ENCODE measurements at places on chromosomes 6 and 20.

DNA sequence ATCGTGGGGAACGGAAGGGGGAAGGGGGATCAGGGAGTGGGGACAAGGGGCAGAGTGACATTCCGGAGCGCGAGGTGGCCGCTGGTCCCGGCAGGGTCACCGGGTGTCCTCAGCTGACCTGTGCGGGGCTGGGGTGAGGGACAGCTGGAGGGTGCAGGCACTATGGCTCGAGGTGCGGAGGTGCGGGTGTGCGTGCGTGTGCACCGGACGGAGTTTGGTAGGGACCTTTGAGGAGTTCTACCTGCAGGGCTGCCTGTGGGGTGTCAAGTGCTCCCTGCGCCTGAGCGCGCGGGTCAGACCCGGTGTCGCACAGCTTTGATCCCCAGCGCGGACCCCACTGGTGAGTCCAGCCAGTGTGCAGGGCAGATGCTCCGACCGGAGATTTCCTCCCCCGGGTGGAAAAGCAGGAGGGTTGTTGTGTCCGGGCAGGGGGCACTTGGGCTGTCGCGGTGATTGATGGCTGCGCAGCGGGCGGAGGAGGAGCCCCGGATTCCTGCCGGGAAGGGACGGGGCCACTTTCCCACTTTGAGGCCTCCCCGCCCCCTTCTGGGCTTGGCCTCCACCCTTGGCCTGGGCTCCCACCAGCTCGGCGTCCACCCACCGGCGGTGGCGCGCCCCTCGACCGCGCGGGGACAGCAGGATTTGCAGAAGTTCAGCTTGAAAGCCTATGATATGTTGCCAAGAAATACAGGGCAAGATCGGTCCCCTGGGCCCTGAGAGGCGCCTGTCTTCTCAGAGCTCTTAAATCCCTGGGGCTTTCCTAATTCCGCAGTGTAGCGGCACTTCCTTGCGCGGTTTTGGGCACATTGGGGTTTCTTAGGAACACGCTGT is 658 bp downstream of the RIN2 start:
- DNase-seq: no peak

DNA sequence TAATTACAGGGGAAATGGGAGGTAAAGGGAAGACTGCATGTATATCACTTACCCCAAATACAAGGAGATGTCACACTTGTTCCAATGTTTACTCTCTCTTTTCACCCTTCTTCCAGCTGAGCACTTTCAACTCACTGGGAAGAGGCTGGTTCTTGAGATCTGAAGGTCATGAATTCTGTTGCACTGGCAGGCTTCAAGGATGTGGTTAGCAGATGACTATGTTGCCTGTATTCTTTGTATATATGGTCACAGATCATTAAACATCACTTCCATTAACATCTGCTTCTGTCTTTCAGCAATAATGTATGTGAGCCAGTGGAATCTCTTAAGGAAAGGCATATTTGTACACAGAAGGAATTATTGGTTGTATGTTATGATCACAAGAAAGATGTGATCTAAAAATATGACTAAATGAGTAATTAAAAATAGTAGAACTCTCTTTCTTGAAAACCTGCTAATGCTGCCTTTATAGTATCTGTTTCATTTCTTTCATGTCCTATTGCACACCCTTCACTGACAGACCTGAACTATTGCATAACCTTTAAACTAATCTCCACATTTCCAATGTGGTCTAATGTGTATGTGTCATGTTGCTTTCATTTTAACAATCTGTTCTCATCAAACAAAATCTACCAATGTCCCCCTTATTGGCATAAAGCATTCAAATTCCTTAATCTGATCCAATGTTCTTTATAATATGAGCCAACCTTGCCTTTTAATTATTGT is 131.4 kb upstream of the EPHA7 start:
- no peak for DNase-seq

GRCh38 chr6:49233483-49233882 is 229.6 kb downstream of the MMUT start:
- DNase-seq: no peak

DNA sequence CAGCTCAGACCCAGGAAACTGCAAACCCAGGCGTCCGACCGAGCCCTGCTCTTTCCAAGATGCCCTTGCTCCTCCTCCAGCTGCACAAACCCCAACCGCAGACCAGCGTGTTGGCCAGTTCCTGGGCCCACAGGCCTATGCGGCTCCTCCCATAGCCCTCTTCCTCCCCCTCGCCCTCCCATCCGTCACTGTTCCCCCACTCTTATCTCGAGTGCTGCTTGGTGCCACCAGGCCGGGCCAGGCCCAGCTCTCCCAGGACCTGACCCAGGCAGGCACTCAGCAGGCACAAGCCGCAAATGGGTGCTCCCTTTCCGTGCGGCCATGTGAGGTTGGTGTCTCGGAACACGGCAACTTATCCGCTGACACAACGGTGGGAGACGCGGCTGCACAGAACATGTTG is 28.6 kb downstream of the ADRM1 start:
- DNase-seq: no peak

DNA sequence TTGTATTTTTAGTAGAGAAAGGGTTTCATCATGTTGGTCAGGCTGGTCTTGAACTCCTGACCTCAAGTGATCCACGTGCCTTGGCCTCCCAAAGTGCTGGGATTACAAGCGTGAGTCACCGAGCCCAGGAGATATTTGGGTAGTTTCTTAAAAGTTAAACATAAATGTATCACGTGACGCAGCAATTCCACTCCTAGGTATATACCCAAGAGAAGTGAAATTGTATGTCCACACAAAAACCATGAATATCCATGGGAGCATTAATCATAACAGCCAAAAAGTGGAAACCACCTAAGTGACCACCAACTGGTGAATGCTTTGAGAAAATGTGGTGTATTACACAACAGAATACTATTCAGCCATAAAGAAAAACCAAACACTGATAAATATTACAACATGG is 164.8 kb downstream of the MRPL14 start:
- no peak for DNase-seq

DNA sequence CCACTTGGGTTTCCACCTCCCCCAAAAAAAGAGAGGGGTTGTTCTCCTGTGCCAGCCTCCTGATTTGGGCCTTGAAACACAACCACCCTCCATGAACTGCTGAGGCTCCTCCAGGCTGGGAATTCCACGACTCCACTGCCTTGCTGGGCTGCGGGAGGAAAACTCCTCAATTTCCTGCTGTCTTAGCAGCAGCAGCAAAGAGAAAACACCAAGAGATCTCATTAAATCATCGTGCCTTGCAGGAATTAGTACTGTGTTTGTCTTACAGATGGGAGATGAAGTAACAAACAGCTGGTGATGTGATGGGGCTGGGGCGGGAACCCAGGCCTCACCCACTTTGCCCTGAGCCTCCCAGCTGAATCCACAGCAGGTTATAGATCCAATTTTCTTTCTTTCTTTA is 29.0 kb downstream of the BPIFB1 start:
- no peak for DNase-seq

DNA sequence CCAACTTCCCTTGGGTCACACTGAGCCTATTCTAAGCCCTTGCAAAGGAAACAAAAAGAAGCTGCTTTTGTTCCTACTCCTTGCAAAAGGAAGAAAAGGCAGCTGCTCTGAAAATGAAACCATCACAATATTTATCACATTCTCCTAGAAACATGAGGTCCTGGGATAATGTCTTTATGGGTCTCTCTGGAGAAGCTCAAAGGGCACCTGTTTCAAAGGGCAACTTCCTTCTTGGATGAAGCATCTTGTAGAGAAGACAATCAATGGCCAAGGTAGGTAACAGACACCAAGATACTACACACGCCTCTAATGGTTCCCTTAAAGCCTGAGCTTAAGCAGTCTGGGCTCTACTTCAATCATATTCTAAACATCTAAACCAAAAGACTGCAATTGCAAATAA is 10.4 kb downstream of the ELOVL5 start:
- DNase-seq: no peak

- no peak for DNase-seq
These were observed 229.7 kb upstream of the MOCS1 start for GRCh38 chr6:40163924-40164323.

DNA sequence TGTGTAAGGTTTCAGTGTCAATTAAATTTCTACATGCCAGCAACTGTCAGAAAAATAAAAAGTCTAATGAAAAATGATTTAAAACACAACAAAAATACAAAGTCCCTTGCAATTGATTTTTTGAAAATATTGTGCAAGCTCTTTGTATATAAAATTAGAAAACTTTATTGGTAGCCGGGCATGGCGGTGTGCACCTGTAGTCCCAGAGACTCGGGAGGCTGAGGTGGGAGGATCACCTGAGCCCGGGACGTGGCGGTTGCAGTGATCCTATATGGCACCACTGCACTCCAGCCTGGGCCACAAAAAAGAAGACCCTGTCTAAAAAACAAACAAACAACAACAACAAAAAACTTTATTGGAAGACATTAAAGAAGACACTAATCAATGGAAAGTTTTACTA is 6.0 kb upstream of the OVOL2 start:
- no peak for DNase-seq
